ENCODE measurements at places on chromosomes 3 and 15. TPM values are rescaled to one million over a fixed set of nuclear protein-coding genes. Genes with fewer than 3 reads are reported as not detected.

SPATA12 gene
- 0.18 TPM for total RNA-seq

POLG gene
- 80.5 TPM for total RNA-seq

LTK gene
- total RNA-seq: 0.24 TPM

DNAH12 gene
- total RNA-seq: 0.12 TPM

CMTM8 gene
- total RNA-seq: 2.7 TPM

ZXDC gene
- 25.7 TPM for total RNA-seq

DNASE1L3 gene
- 0.78 TPM for total RNA-seq

REC114 gene
- not detected for total RNA-seq

AQR gene
- 29.2 TPM for total RNA-seq

CPNE9 gene
- total RNA-seq: not detected

LRRC31 gene
- total RNA-seq: not detected

GABRB3 gene
- total RNA-seq: 0.05 TPM

RBM6 gene
- 61.6 TPM for total RNA-seq

PSTPIP1 gene
- total RNA-seq: not detected

DALRD3 gene
- total RNA-seq: 35.2 TPM

NANOGP8 gene
- total RNA-seq: not detected

PRSS50 gene
- total RNA-seq: not detected

CFAP100 gene
- not detected for total RNA-seq

C3orf22 gene
- total RNA-seq: not detected

TRIP4 gene
- total RNA-seq: 17.8 TPM

SLCO2A1 gene
- 2.2 TPM for total RNA-seq

GALK2 gene
- 34.5 TPM for total RNA-seq

PLSCR2 gene
- total RNA-seq: not detected

NEDD4 gene
- total RNA-seq: 39.3 TPM

SAMMSON gene
- not detected for total RNA-seq

MYL3 gene
- total RNA-seq: not detected

GOLGA8J gene
- total RNA-seq: not detected

PLSCR5 gene
- total RNA-seq: not detected

PYGO1 gene
- 4.7 TPM for total RNA-seq

MAN2C1 gene
- total RNA-seq: 148 TPM

KLHL40 gene
- total RNA-seq: not detected

SENP7 gene
- total RNA-seq: 8.3 TPM

TRIM42 gene
- total RNA-seq: not detected

AP3B2 gene
- not detected for total RNA-seq

PATL2 gene
- total RNA-seq: 0.48 TPM

RHO gene
- total RNA-seq: not detected

MLF1 gene
- total RNA-seq: 11.8 TPM

DPPA2 gene
- total RNA-seq: not detected

VGLL3 gene
- 1.1 TPM for total RNA-seq

HYAL1 gene
- total RNA-seq: 1.2 TPM

CAPN7 gene
- total RNA-seq: 28.4 TPM

CTXN2 gene
- total RNA-seq: not detected

Data from glomerular endothelial cell (primary cell).